ENCODE measurements at places on chromosomes 3 and 15.

DNA sequence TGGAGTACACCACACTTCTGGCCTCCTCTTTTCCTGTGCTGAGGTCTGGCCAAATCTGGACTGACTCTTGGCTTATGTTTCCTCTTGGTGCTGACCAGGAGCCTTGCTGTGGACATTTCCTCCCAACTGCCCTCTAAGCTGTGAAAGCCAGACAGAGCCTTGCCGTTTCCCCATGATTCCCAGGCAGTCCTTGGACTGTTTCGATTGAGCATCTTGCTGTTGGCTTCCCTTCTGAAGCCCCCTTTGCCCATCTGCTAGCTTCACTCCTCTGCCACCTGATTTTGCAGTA lies 110.5 kb downstream of the EPHB1 start:
- no peak for DNase-seq

- no peak for DNase-seq
Observed at GRCh38 chr3:147963711-147964110, 554.5 kb downstream of the ZIC1 start.

DNA sequence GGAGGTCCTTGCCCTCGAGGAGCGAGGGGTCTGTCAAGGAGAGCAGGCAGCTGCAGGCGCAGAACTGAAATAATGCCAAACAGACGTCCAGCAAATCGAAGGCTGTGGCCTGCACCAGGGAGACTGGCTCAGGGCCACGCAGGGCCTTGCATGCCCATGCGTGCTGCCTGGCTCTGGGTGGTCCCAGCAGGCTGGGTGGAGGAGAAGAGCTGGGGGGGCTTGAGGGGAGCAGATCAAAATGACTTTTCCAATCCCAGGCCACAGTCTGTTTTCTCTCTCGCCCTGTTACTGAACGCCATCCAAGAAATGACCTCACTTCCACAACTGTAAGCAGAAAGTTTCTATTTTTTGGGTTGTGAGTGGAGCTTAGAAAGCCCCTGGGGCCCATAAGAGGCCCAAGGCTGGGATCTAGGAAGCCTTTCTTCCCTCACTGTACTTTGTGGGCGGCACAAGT lies 96.9 kb upstream of the RPL32 start:
- no peak for DNase-seq

GRCh38 chr3:174216019-174216418 lies 643.1 kb upstream of the NAALADL2 start:
- no peak for DNase-seq

DNA sequence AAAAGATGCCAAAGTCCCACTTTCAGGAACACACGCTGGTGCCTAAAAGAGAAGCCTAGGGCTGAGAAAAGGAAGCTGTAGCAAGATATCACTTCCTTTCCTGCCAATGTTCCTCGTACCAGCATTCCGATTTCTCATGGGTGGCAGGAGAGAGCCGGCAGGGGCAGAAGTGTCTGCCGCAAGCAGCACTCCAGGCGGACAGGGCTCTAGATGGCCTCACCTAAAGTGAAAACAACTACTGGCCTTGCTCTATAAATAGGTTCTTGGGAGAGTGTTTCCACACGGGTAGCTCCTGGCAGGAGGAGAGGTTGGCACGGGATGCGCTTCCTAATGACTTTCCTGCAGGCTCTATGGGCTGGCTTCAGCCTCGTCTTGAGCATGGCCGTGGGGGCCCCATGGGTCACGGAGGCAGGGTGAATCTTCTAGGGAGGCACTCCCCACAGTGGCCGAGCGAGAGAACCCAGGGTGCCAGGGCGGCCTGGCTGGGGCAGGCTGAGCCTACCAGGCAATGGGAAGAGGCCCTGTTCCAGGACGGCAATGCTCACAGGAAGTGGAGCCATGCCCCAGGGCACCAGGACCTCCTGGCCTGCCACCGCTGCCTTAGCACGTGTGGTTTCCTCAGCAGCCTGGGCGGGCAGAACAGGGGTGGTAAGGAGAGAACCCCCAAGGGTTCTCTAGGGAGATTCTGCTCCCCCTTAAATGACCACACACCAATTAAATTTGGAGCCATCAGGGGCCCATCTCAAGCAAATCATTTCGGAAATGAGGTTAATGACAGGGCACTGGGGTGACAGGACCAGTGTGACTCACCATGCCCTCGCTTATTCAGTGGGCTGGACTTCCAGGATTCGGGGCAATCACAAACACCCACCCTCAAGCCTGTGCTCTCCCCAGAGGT lies 14.6 kb upstream of the DUSP7 start:
- no peak for DNase-seq

GRCh38 chr15:96209285-96209735 lies 121.2 kb upstream of the NR2F2 start:
- DNase-seq, result no peak

GRCh38 chr3:134985864-134986715 lies 191.0 kb downstream of the EPHB1 start:
- DNase-seq, result no peak

DNA sequence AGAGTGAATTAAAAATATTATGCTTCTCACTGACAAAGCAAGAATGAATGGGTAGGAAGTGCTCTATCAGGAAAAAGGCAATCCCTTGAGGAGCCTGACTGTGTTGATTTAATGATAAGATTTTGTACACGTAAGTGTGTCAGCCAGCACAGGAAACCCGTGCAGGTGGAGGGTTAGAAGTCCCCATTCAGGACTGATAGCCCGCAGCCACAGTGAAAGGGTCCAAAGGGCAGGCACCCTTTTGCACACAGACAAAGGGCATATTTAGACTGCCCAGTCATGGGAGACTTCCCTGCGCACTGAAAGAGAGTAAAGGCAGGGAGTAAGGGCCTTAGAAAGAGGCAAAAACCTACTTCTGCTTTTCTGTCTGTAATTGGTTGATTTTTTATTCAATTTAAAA lies 26.4 kb upstream of the SKIL start:
- no peak for DNase-seq
